NCI-H1092 treated with DMSO at 0.1 percent for 48 hours (cell line): ENCODE measurements at places on chromosomes 5 and 9.

GRCh38 chr5:74274326-74274725 is 366.2 kb downstream of the ENC1 start:
- no peak for DNase-seq

DNA sequence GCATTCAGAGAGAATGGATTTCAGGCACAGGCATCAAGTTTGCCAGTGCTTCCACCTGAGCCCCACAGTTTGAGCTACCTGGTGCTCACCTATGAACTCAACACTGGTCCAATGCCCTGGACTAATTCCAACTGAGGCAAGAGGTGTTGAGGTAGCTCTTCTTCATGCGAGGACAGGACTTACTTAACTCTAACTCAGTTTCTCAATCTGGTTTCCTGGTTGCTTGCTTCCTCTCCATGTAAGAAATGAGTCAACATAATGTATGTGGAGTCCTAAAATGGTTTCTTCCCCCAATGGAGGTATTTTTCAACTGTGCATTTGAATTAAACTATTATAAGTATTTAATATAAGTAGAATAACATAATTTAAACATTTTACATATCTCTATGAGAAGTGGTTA is 523.6 kb upstream of the DAB2 start:
- DNase-seq = no peak

DNA sequence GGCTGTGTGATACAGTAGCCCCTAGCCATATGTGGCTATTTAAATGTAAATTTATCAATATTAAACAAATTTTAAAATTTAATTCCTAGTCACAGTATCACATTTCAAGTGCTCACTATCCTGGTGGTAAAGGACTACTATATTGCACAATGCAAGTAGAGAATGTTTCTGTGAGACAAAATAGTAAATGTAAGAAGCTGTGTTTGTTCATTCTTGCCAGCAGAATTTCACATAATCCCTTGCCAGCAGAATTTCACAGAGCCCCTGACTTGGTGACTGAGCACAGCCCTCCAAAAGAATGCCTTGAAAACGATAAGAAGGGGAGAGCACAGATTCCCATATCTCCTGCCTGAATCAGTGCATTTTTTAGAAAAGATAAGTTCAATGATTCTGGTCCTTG is 75.9 kb upstream of the SELENOP start:
- no peak for DNase-seq

DNA sequence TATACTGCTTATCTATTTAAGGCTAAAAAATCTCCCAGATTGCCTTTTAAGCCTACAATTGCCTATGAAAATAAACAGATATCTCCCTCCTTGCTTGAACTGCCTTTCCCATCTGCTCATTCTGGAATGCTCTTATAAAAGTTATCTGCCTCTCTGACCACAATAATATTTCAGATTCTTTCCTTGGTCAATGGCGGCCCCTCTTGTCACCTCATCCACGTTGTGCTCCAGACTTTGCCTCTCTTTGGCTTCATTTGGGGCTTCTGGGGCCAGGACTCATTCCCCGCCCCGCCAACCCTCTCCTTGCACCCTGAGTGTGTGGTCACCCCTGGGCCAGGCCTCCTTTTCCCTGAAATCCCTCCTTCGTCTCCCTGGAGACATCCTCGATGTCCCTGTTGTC is 110.0 kb upstream of the RPS23 start:
- DNase-seq = no peak

- DNase-seq = no peak
These were observed 9.1 kb downstream of the ABCA2 start for GRCh38 chr9:137018761-137019559.
